ENCODE measurements at places on chromosomes 7 and 10.

DNA sequence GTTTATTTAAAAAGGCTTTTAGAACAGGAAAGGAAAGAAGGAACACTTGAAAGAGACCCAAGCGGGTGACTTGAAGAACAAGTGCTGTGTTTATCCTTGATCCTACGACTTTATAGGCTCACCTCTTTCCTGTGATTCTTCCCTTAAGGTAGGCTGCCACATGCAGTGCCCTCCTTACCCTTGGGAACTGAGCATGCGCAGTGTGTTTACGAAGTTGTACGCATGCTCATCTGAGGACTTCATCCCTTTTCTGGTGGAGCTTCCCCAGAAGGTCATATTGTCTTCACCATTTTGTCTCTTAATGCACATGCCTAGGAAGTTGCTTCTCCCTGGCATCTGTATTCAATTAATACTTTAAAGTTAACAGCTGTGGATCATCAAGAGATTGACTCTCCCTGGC is 49.9 kb upstream of the VOPP1 start:
- no peak overlapping the region for H3K27ac ChIP-seq
- peaks cover 2% of the 10 kb centered on the region for H3K27me3 ChIP-seq
- no peak overlapping the region for H3K4me3 ChIP-seq
- no peaks in the 10 kb centered on the region for H3K36me3 ChIP-seq

- no peak for DNase-seq
- H3K27me3 ChIP-seq: no peaks in the 10 kb centered on the region
- no peaks in the 10 kb centered on the region for H3K36me3 ChIP-seq
- H3K4me1 ChIP-seq: no peaks in the 10 kb centered on the region
- no peak overlapping the region for H3K4me3 ChIP-seq
- no peak overlapping the region for H3K27ac ChIP-seq
These were observed 65.6 kb upstream of the PDLIM1 start for GRCh38 chr10:95356190-95356955.

GRCh38 chr10:130485958-130486895 is 350.0 kb downstream of the GLRX3 start:
- no peaks in the 10 kb centered on the region for H3K36me3 ChIP-seq
- H3K27me3 ChIP-seq: no peaks in the 10 kb centered on the region
- H3K4me3 ChIP-seq: no peak overlapping the region

DNA sequence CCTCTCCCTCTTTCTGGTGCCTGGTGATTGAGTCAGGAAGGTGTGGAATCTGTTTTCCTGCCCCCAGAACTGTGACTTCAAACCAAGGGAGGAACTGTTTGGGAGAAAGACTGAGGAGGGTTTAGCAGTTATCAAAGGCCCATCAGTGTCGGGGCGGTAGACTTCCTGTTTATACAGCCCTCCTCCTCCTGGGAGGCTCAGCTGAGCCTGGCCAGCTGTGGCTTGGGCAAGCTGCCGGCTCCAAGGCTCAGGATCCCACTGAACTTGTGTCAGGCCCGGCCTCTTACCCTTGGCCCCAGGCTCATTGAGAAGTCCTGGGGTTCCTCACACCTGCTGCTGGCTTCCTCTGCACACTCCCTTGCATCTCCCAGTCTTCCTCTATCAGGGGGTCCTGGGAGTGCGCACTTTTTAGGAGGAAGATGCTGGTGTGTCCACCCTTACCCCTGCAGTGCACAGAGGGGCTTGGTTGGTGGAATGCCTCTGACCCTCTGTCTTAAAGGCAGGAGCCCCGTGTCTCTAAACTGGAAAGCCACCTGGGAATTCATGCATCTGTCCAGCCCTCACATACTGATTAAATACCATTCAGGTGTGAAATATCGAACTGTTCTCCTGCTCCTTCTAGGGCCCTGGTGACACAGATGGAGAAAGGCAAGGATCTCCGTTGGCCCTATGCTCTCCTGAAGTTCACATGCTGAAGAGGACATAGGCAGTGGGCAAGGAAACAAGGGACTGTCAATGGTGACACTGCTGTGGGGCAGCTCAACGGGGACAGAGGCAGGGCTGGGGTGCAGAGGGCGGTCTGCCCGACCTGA is 32.4 kb downstream of the CXCL12 start:
- no peak overlapping the region for H3K4me3 ChIP-seq
- no peak for DNase-seq
- H3K36me3 ChIP-seq: no peaks in the 10 kb centered on the region
- no peak overlapping the region for H3K27ac ChIP-seq

DNA sequence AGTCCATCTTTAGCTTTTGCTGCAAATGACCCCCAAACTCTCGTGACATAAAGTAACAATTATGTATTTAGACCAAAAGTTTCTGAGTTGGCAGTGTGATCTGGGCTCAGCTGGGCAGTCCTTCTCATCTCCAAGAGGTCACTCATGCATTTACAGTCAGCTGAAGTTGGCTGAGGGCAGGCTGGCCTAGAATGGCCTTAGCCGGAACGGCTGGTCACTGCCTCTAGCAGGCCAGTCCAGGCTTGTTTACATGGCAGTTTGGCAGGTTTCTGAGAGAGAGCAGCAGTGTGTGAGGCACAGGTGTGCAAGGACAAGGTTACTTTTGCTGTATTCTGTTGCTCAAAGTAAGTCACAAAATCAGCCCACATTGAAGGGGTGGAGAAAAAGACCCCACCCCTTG is 200.0 kb upstream of the AGK start:
- no peak overlapping the region for H3K27ac ChIP-seq
- H3K4me1 ChIP-seq: peaks cover 4% of the 10 kb centered on the region
- no peaks in the 10 kb centered on the region for H3K36me3 ChIP-seq
- H3K4me3 ChIP-seq: no peak overlapping the region
- DNase-seq: no peak

DNA sequence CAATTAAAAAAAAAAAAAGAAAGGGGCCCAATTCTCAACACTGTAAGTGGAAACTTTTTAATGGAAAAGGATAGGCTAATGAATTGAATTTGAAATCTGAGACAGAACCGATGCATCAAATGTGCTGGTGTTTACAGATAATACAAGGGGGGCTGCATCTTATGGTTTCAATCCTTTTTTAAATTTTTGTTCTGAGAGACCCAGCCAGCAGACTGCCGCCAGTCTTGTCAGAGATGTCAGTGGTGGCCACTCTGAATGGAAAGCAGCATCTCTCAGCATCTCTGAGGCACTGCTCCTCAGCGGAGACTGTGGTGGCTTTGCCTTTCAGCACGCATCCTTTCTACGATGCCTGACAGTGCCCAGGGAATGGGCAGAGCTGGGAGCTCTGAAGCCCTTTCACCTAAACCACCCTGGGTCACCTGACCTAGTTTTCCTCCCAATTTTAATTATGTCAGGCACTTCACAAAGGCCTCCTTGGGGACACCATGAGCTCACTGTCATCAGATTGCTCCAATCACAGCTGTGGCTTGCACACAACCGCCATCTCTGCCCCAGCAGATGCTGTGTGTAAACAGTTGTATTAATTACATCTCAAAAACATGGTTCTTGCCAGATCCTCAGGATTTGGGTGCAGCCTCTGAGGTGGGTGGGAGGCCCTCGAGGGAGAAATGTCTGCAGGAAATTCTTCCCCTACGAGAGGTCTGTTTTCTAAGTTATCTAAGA is 81.2 kb downstream of the EGFR start:
- no peaks in the 10 kb centered on the region for H3K36me3 ChIP-seq
- H3K4me1 ChIP-seq: peaks cover under 1% of the 10 kb centered on the region
- H3K27me3 ChIP-seq: peaks cover 22% of the 10 kb centered on the region
- DNase-seq: no peak
- H3K27ac ChIP-seq: no peak overlapping the region

- H3K36me3 ChIP-seq: peaks cover 21% of the 10 kb centered on the region
- H3K27ac ChIP-seq: no peak overlapping the region
- no peaks in the 10 kb centered on the region for H3K4me1 ChIP-seq
- no peaks in the 10 kb centered on the region for H3K27me3 ChIP-seq
- no peak for DNase-seq
These were observed 24.3 kb upstream of the DNA2 start for GRCh38 chr10:68496072-68496471.

- no peak overlapping the region for H3K27ac ChIP-seq
- no peaks in the 10 kb centered on the region for H3K4me1 ChIP-seq
- H3K36me3 ChIP-seq: no peaks in the 10 kb centered on the region
- no peak for DNase-seq
These were observed 119.2 kb upstream of the PCBD1 start for GRCh38 chr10:71007516-71007915.

GRCh38 chr10:124143721-124144120 is 50.3 kb upstream of the CHST15 start:
- no peaks in the 10 kb centered on the region for H3K36me3 ChIP-seq
- no peak for DNase-seq
- H3K27me3 ChIP-seq: no peaks in the 10 kb centered on the region
- no peak overlapping the region for H3K27ac ChIP-seq
- H3K4me3 ChIP-seq: no peak overlapping the region

DNA sequence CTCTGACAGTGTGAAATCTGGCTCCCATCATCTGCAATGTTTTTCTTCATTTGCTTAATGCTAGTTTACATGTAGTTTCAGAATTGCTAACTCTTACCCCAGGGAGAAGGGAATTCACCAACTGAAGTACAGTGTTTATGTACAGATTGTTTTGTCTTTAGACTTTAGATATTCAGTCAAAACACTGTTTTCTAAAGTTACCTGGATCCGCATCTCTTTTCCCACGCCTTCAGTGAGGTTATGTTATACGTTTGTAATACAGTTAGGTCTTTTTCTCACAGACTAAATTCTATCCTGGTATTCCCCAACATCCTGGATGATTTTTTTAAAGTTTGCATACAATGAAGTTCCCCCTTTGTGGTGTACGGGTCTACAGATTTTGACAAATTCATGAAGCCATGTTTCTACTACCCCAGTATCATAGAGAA is 3.2 kb upstream of the LYZL1 start:
- no peak overlapping the region for H3K27ac ChIP-seq
- H3K27me3 ChIP-seq: peaks cover 10% of the 10 kb centered on the region
- H3K4me3 ChIP-seq: no peak overlapping the region

DNA sequence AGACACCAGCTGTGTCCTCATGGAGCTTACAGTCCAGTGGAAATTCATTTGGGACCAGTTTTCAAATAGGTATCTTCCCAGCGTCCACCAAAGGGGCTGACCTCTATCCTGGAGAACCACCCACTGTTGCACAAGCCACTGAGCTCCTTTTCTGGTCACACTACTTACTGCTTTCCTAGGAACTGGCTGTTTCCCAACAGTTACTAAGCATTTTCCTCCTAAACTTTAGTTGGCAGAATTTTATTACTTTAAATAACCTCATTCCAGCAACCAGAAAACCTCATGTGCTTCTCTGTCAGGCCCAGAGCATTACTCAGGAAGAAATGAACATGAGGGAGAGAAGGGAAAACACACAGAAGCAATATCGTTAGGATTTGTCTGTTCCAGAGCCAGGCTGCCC is 183.1 kb downstream of the GPAM start:
- H3K27me3 ChIP-seq: no peaks in the 10 kb centered on the region
- no peak overlapping the region for H3K4me3 ChIP-seq
- no peak for DNase-seq

- H3K4me1 ChIP-seq: peaks cover 78% of the 10 kb centered on the region
- peaks cover 94% of the 10 kb centered on the region for H3K36me3 ChIP-seq
- no peaks in the 10 kb centered on the region for H3K27me3 ChIP-seq
- no peak overlapping the region for H3K4me3 ChIP-seq
- DNase-seq: no peak
These were observed 165.8 kb upstream of the KLF14 start for GRCh38 chr7:130899638-130900401.

DNA sequence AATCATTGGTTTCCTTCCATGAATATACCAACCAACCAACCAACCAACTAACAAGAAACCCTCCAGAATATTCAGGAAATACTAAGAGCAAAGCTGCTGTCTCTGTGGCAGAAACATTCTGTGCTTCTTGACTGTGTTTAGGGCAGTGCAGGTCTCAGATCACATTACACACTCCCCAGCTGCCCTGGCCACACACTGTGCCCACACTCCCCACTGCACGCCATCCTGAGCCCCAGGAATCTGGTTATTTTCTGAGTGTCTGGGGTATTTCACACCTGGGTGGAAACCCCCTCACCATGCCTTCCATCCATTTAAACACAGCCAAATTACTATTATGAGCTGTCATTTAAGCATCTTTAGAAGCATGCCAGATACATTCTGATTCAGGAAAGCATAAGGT is 183.7 kb upstream of the ANK3 start:
- peak; percentile 16 for DNase-seq
- H3K4me3 ChIP-seq: peak overlapping the region; percentile 91
- peaks cover 3% of the 10 kb centered on the region for H3K36me3 ChIP-seq
- peak overlapping the region; percentile 85 for H3K27ac ChIP-seq
- no peaks in the 10 kb centered on the region for H3K27me3 ChIP-seq

GRCh38 chr7:27346531-27347275 is 104.1 kb downstream of the EVX1 start:
- no peak overlapping the region for H3K27ac ChIP-seq
- no peaks in the 10 kb centered on the region for H3K27me3 ChIP-seq
- no peak for DNase-seq
- no peaks in the 10 kb centered on the region for H3K4me1 ChIP-seq

- no peaks in the 10 kb centered on the region for H3K4me1 ChIP-seq
- H3K27me3 ChIP-seq: no peaks in the 10 kb centered on the region
- H3K36me3 ChIP-seq: no peaks in the 10 kb centered on the region
- no peak for DNase-seq
These were observed 5.9 kb upstream of the DHX32 start for GRCh38 chr10:125886914-125887512.

- peak overlapping the region; percentile 20 for H3K27ac ChIP-seq
- H3K4me3 ChIP-seq: no peak overlapping the region
- H3K27me3 ChIP-seq: no peaks in the 10 kb centered on the region
- H3K4me1 ChIP-seq: peaks cover 55% of the 10 kb centered on the region
These were observed 179.7 kb downstream of the FAM107B start for GRCh38 chr10:14594878-14595525.

DNA sequence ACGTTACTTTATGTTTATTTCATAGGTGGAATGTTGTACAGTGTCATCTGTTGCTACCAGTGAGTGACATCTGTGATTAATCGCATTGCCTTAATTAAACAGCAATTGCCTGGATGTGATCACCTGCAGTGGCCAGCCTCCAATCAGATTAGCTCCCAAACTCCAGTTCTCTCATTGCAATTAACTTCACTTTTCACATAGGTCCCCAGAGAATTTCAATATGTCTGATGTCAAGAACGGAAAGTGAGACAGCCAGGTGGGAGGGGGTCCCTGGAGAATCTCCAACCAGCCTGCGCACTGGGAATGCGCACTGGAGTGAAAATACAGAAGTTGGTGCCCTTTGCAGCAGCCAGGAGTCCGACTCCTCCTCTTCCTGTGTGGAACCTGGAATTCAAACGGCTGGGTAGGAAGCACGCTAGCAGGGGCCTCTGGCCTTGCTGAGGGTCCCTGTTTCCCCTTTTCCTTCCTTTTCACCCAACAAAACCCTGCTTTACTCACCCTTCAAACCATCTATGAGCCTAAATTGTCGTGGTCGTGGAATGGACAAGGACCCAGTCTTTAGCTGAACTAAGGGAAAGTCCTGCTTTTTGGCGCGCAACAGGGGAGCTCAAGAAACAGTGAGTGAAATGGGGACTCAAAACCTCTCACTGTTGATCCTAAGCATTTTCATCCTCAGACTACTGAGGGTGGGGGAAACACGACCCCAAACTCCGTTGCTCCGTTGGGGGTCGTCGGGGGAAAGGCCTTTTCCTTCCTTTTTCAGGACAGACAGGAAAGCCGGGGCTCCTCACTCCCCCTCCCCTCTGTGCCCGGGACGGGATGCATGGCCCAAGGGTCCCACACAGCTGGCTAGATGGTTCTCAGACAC is 1355.5 kb upstream of the LRRTM3 start:
- no peak for DNase-seq
- no peaks in the 10 kb centered on the region for H3K4me1 ChIP-seq
- no peaks in the 10 kb centered on the region for H3K27me3 ChIP-seq
- H3K27ac ChIP-seq: no peak overlapping the region

GRCh38 chr10:125050383-125050782 is 108.5 kb downstream of the ZRANB1 start:
- peaks cover 12% of the 10 kb centered on the region for H3K27me3 ChIP-seq
- no peak for DNase-seq
- H3K27ac ChIP-seq: no peak overlapping the region
- H3K4me3 ChIP-seq: no peak overlapping the region
- peaks cover 2% of the 10 kb centered on the region for H3K4me1 ChIP-seq
